ENCODE measurements at places on chromosomes 3 and 15.

DNA sequence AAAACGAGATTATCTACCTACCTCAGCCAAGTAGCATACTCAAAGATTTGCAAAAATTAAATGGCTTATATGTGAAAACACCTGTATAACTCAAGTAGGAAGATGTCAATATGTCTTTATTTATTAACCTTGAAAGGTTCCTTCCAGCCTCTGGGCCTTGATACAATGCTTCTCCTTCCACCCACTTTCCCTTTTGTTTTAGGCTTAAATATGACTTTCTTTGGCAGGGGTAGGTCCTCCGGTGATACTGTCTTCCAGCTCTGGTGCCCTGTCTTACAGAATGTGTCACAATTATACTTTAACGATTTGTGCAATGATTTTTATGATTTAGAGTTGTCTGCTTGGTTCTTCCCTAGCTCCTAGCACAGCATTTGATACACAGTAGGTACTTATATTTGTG lies 4.1 kb downstream of the LINS1 start:
- no peak for DNase-seq

- no peak for DNase-seq
Measured at GRCh38 chr3:56361731-56362130, 106.5 kb downstream of the ERC2 start.

DNA sequence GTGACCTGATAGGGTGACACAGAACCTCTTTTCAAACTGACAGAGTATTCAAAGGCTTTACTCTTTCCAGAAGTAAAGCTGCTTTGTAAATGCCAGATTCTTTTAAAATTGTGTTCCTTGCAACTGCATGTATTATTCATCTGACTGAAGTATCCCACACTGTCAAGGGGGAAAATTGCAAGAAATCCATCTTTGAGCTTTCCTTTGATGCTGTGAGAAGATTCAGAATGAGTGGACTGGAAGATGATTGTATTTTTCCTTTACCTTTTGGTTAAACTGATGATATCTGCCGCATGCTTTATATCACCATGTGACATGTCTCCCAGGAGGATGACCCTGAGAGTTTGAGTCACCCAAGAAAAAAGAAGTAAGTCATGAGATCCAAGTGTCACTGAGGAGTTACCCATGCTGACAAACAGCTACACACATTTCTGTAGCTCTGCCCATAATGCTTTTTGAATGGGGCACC lies 250.8 kb upstream of the CBLB start:
- DNase-seq, result no peak

GRCh38 chr15:94105760-94106159 lies 125.6 kb upstream of the MCTP2 start:
- no peak for DNase-seq

DNA sequence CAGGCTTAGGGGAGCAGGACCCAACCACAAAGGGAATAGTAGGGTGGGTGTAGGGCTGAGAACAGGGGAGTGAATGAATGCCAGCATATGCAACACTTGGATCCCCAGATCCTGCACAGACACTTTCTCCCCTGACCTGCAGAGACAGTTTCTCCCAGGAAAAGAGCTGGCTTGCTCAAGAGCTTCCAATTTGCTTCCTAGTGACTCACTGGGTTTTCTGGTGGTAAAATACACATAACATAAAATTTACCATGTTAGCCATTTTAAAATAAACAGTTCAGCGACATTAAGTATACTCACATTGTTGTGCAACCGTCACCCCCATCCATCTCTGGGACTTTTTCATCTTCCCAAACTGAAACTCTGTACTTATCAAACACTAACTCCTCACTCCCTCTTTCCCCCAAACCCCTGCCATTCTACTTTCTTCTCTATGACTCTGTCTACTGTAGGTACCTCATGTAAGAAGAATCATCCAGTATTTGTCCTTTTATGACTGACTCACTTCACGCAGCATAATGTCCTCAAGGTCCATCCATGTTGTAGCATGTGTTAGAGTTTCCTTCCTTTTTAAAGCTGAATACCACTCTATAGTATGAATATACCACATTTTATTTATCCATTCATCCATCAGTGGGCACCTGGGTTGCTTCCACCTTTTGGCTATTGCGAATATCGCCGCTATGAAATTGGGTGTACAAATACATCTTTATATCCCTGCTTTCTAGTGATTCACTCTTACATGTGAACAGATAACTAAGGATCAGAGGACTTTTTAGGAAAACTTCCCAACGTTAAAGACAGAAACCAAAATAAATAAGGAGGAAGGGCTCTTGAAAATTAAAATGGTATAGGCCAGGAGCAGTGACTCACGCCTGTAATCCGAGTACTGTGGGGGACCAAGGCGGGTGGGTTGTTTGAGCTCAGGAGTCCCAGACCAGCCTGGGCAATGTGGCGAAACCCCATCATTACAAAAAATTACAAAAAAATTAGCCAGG lies 95.6 kb upstream of the TJP1 start:
- DNase-seq, result no peak

GRCh38 chr15:23762026-23762425 lies 74.9 kb upstream of the NDN start:
- DNase-seq, result no peak

DNA sequence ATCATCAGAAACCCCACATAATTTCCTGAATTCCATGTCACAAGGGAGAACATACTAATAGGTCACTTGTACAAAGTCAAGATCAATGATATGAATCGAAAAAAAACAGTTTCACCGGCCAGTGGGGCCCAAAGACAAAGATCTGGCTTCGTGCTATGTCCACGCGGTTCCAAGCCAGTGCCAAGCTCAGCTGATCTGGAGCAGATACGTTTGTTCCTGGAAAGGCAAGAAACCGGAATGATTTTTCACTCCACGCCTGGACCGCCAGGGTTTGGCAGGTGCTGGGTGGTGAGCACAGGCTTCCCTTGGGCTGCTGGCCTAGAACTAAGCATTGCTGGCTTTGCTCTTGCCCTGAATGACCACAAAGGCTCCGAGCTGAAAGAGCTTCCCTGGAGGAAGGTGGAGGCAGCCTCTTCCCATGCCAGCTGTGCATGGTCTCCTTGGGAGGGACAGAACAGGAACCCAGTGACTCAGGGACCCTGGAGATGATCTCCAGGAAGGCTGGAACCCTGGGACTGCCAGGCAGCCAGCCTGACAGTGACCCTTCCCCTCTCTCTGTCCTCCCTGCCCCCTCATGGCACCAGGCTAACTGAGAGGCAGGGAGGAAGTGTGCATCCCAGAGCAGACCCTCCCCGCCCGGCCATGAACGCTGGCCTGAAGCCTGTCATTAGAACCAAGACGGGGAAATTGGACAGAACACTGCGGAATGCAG lies 40.9 kb downstream of the TRPM1 start:
- no peak for DNase-seq

DNA sequence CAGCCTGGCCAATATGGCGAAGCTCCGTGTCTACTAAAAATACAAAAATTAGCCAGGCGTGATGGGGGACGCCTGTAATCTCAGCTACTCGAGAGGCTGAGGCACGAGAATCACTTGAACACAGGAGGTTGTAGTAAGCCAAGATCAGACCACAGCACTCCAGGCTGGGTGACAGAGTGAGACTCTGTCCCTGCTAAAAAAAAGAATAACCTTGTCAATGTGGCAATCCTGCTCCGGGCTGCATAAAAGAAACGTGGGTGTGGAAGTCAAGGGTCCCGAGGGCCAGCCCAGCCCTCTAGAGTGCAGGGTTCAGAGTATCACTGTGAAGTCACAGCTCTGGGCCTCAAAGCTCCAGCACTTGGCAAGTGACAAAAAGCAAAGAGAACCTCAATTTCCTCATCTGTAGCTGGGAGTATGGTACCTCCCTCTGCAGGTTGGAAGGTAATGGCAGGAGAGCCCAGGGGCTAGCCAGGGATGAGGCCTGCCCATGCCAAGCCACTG lies 73.5 kb upstream of the IQSEC1 start:
- no peak for DNase-seq

GRCh38 chr3:52742418-52743041 lies 28.2 kb downstream of the NEK4 start:
- peak; percentile 16 for DNase-seq

DNA sequence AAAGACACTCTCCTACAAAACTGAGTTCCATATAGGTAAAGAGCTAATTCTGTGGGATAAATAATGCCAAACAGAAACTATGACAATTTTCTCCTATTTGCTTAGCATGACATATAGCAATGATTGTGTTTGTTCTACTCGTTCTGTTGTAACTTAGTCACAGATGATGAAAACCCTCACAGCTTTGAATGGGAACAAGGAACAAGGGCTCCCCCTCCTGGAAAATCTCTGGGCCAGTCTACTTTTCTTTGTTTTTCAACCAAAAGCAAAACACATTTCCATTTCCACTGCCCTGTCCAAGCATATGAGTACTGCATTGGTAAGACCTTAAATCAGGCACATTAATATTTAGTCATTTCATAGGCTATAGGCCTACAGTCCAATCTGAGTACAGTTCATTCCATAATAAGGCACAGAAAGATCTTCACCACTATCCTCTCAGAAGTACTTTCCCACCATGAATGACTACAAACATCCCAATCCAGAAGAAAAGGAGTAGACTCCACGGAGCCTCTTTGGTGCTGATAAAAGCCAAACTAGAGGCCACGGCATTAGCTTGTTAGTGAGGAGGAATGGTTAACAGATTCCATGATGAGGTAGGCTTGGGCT lies 67.1 kb downstream of the ATP8B4 start:
- DNase-seq, result no peak

GRCh38 chr3:30135190-30135589 lies 471.2 kb upstream of the TGFBR2 start:
- DNase-seq, result no peak

GRCh38 chr3:32315441-32315840 lies 76.2 kb upstream of the CMTM7 start:
- no peak for DNase-seq

DNA sequence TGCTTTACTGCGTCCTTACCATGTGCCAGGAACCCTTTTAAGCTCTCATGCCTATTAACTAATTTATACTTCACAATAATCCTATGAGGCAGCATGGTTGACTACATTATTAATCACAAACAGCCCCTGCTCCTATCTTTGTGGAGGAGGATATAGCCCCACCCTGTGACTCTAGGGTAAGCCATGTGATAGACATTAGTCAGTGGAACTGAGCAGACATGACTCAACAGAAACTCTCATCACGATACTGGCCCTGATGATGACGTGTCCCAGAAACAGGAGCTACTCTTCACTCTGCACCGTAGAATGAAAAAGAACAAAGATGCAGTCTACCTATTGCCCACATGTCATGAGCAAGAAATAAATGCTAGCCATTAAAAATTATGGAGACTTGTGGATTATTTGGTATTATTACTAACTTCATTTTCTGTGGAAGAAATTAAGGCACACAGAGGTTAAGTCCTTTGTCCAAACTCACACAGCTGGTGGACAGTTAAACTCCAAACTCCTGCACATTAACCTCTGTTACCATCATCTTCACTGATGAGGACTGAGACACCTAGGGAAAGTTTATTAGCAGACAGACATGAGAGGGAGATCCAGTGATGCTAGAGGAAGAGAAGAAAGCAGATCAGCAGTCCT lies 51.2 kb downstream of the CFAP20DC start:
- DNase-seq, result peak; percentile 5

- no peak for DNase-seq
Measured at GRCh38 chr15:52728899-52729298, 49.7 kb upstream of the ATOSA start.

- DNase-seq, result no peak
Measured at GRCh38 chr3:133376810-133377209, 23.0 kb upstream of the BFSP2 start.

GRCh38 chr3:108899530-108899929 lies 54.1 kb downstream of the GUCA1C start:
- no peak for DNase-seq

DNA sequence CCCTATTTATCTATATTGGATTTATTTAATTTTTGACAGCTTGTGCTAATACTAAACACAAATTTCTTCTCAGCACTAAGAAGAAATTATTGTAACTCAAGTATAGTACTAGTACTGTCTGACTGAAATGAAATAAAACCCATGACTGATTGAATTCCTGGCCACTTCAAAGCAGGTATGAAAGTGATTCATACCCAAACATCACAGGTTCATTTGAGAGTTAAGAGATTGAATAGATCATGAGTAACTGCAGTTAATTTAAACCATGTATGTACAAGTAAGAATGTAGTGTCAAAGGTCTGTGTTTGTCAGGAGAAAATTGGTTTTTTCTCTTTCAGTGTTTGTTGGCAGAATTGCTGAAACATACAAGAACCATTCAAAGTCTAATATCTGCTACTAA lies 332.0 kb upstream of the GRM7 start:
- no peak for DNase-seq

GRCh38 chr3:14128724-14129123 lies 3.9 kb downstream of the TMEM43 start:
- no peak for DNase-seq

DNA sequence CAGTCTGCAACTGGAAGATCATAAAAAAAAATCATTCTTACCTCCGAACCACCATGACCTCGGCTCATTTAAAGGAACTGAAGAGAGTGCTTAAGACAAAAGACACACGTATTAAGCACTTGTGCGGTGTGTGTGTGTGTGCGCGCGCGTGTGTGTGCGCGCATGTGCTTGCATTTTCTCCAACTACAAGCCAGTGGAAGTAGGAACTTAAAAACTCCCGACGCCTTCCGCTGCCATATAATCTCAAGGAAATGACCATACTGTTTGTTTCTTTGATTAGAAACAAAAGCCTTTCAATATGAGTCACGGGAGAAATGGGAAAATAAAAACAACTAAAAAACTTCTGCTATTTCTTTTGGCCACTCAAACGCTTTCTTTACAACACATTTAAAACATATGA lies 32.4 kb downstream of the FRMD4B start:
- DNase-seq, result no peak

- no peak for DNase-seq
Measured at GRCh38 chr3:141368062-141368924, at the start of gene ZBTB38. ZBTB38 (plus strand) TSS chr3:141368504; CDS start chr3:141442389, 73,885 bp downstream.

DNA sequence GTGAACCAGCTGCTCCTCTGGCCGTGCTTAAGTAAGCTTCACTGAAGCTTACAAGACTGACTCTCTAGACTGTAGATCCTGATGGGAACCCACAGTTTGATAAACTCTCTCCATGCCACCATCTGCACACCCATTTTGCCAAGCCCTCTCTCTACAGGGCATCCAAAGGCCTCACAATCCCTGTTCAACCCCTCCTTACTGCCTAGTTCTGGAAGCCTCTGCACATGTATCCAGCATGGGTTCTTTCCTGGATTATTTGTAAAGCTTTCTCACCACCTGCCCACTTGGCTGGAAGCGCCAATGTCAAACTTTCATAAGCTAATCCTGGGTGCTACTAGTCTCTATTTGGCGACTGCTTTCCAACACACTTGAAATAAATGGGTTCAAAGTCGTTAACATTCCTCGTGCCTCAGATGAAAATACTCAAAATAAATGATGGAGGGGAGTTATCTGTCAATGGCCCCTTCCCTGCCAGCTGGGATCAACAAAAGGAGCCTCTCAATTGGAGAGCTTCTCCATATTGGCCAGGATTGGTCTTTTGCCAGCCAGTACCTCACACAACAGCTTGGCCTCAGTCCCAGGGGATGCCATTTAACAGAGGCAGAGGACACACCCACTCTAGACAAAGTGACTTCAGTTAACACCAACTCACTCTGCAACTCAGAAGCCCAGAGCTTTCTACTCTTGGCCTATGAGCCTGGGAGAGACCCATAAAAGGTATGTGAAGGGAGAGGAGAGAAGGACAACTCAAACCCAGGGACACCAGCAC lies 48.1 kb downstream of the SH3BP5 start:
- DNase-seq, result no peak

- DNase-seq, result no peak
Measured at GRCh38 chr3:144763878-144764454, 792.3 kb downstream of the DIPK2A start.
